ENCODE measurements at places on chromosomes 1 and 21. TPM values are rescaled to one million over a fixed set of nuclear protein-coding genes. Genes with fewer than 3 reads are reported as not detected.

TBX15 gene
- 38.0 TPM for total RNA-seq

KHDRBS1 gene
- total RNA-seq = 53.9 TPM

NTRK1 gene
- 0.88 TPM for total RNA-seq

GRCh38 chr1:154407198-154408091 lies 2.3 kb downstream of the IL6R start:
- no peak for DNase-seq

OR2T2 gene
- total RNA-seq = not detected

GRCh38 chr21:45291613-45292398 lies 4.1 kb upstream of the POFUT2 start:
- peak; percentile 45 for DNase-seq

DNA sequence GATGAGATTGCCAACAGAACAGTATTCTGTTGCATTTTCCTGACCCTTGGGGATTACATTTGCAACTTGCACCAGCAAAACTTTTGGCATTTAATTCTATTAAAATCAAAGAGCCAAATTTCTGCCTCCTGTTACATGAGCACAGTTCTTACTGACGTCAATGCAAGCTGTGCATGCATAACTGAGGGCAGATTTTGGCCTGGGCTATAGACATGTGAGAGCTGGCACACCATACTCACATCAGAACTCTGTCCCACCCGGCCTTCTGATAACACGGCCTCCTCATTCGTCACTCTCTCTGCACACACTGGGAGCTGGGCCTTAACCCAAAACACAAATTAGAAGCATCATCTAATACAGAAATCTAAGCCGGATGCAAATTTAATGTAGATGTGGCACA lies 31.5 kb downstream of the PAPPA2 start:
- DNase-seq = no peak

DNA sequence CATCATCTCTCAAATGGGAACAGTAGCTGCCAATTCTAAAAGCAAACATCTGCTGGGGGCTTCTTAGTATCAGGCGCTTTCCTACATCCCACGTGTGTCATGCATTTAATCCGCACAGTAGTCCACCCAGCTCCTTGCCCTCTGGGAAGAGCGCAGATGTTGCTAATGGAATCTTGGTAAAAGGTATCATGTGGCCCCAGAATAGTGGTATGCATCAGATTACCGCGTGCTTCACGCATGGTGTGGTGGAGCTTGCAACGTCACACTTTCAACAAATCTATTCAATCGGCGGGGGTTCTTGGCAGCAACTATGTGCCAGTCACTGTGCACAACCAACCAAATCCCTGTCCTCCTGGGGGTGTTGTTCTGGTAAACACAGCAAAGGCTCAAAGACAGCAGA lies 141.0 kb downstream of the HIVEP3 start:
- no peak for DNase-seq

GRCh38 chr1:228415853-228416216 lies 826 bp downstream of the TRIM17 start:
- no peak for DNase-seq

DNA sequence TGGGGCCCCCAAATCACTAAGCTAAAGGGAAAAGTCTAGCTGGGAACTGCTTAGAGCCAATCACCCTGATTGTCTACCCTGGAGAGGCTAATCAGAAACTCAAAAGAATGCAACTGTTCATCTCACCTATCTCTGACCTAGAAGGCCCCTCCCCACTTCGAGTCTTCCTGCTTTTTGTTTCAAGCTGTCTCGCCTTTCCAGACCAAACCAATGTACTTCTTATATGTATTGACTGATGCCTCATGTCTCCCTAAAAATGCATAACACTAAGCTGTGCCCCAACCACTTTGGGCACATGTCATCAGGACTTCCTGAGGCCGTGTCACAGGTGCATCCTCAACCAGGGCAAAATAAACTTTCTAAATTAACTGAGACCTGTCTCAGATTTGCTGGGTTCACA lies 209.5 kb downstream of the APP start:
- no peak for DNase-seq

DNA sequence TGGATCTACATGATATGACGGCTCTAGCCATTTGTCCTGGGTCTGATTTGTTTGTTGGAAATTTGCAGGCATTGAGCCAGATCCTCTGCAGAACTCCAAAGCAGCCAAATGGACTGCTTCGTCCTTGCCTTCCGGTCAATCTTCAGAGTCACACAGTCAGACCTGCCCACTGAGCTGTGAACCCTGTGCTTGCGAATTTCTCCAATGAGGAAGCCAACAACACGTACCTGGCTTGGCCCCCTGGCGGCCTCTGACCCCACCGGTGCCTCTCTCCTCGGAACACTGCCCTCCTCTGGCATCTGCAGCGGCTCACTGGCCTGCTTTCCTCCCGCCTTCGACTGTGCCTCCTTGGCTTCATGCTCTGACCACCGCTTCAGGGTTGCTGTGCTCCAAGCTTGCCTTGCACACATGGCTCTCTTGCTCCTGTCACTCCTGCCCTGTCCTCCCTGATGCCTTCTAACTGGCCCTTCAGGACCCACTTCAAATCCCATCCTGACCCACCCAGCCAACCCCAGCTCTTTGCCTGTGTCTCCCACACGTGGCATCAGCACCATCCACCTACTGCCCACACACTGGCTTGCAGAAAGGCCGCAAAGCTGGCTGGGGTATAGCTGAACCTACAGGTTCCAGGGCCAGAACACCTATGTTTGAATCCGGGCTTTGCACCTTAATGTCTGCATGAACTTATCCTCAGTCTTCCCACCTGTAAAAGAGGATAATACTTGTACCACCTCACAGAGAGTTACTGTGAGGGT lies 128.2 kb downstream of the KCNN3 start:
- DNase-seq = no peak

GRCh38 chr1:180183426-180183825 lies 28.8 kb downstream of the QSOX1 start:
- no peak for DNase-seq

GRCh38 chr1:205272536-205272935 lies 44.8 kb downstream of the TMCC2 start:
- peak; percentile 86 for DNase-seq

DNASE2B gene
- total RNA-seq = not detected

GRCh38 chr1:39928809-39929587 lies 25.9 kb upstream of the MFSD2A start:
- DNase-seq = no peak

GRCh38 chr1:216119600-216119999 lies 303.6 kb downstream of the USH2A start:
- DNase-seq = peak; percentile 82

- DNase-seq = peak; percentile 62
These were observed 18.2 kb upstream of the DPH5 start for GRCh38 chr1:101043776-101044175.

GRCh38 chr1:115280064-115280463 lies 58.0 kb downstream of the NGF start:
- DNase-seq = no peak

DNA sequence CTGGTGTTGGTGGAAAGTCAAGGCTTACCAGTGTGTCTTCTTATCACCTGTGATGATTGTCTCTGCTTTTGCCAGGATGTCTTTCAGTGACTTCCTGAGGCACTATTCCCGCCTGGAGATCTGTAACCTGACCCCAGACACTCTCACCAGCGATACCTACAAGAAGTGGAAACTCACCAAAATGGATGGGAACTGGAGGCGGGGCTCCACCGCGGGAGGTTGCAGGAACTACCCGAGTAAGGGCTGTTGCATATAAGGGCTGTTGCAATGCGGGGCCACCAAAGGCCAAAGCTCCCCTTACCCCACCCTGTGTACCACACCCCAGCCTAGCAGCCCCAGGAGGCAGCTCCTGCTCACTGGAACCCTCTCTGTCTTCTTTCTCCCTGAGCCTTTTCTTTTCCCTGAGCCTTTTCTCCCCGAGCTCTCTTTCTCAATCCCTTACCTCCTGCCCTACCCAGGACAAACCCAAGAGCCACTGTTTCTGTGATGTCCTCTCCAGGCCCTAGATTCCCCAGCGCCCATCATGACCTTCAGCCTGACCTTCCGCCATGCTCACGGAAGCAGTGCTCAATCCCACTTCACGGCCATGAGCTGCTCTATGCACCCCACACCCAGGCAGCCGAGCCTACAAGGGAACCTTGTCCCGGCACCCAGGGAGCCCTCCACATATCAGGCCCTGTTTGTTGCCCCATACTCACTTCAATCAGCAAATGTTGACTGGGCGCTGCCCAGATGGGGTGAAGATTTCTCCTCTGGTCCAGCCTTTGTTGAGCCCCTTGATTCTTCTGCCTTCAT lies 40.6 kb downstream of the CAPN2 start:
- peak; percentile 77 for DNase-seq

DNA sequence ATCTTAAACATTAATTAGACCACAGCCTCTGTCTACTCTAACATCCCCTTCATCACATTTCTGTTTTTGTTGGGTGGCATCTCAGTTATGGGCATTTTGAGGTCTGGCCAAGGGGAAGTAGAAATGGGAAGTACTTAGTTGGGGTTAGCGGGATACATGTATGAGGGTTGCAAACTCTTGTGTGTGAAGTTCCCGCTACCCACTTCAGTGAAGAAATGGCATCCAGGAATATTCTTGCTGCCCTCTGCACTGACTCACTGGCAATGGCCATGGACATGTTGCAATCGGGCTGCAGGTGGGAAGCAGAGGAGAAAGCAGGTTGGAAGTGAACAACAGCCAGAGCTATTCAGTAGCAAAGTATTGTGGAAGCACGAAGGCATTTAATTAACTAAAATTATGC lies 7.4 kb downstream of the CD48 start:
- no peak for DNase-seq

BACE2 gene
- total RNA-seq = 85.2 TPM

DNA sequence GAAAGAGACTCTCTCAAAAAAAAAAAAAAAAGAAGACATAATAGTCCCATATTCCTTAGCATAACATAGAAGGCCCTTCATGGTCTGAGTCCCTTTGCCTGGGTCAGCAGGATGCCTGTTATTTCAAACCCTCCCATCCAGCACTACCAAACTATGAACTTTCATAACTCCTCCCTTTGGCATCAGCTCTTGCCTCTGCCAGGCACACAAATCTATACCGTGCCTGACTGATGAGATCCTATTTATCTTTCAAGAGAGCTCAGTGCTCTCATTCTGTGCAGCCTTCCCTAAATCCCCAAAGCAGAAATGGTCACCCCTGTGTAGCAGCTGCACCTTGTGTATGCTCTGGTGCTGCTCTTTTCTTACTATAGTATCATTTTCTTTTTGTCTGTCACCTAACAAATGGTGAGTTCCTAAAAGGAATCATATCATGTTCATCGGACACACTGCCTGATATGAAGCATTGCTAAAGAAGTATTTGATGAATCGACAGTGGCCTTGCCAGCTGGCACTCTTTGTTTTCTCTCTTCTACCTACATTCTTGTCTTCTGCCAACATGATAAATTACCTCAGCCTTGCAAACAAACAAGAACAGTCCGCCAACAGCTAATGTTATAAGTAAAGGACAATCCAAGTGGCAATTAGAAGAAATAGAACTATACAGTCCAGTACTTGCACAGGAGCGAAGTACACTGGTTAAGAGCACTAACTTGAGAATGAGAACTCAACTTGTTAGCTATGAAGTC lies 29.9 kb downstream of the FMO4 start:
- no peak for DNase-seq

DNA sequence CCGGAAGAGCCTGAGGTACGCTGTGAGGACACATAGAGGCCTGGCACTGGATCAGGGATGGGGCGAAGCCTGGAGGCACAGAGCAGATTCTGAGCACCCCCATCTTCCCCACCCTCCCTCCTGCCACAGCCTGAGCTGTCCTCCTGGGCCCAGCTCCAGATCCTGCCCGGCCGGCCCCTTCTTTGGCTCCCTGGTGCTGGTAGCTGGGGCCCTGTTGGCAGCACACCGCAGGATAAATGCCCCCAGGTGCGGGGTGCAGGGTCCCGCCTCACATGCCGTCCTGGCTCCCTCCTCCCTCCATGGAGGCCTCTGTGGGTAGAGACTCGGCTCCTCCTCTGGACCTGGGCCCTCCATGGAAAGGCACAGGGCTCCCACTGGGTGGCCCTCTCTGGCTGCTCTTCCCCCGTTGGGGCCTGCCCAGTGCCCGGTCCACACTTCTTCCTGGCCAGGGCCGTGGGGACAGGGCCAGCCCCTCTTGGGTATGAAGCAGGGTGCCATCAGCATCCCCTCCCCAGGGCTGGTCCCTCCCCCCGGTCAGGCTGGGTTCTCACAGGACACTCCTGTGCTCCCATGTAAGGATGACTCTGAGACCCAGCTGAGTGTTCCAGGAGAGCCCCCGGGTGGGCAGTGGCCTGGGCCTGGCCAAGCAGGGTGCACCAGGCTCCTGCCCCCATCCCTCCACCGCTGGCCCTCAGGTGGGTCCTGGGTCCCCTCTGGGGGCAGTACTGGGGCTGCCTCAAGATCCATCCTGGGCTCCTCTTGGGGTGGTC lies 1.1 kb upstream of the OBSCN start:
- DNase-seq = peak; percentile 91

DNA sequence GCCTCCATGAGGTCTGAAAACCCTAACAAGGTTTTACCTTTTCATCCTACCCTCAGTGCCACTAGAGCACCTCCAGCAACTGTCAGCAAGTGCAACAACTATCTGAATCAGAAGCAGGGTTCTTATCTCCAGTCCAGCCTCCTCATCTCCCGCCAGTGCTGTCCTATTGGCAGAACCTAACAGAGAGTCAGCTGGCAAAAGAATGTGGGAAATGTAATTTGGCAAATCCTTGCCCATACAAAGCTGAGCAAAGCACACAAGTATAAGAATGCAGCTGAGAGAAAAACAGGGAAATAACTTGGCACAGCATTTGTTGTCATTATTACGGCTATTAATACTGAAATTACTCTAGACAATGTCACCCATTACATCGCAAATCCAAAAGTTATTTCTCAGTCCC lies 124.2 kb downstream of the ATP6V1G3 start:
- DNase-seq = peak; percentile 76

CFHR1 gene
- total RNA-seq = not detected

C1QC gene
- total RNA-seq = 2.2 TPM

KRTAP21-2 gene
- not detected for total RNA-seq

GRCh38 chr1:63635681-63636080 lies 42.5 kb downstream of the PGM1 start:
- no peak for DNase-seq

GRCh38 chr1:55669293-55669692 lies 454.1 kb upstream of the USP24 start:
- no peak for DNase-seq

OR2AK2 gene
- total RNA-seq = not detected

DNA sequence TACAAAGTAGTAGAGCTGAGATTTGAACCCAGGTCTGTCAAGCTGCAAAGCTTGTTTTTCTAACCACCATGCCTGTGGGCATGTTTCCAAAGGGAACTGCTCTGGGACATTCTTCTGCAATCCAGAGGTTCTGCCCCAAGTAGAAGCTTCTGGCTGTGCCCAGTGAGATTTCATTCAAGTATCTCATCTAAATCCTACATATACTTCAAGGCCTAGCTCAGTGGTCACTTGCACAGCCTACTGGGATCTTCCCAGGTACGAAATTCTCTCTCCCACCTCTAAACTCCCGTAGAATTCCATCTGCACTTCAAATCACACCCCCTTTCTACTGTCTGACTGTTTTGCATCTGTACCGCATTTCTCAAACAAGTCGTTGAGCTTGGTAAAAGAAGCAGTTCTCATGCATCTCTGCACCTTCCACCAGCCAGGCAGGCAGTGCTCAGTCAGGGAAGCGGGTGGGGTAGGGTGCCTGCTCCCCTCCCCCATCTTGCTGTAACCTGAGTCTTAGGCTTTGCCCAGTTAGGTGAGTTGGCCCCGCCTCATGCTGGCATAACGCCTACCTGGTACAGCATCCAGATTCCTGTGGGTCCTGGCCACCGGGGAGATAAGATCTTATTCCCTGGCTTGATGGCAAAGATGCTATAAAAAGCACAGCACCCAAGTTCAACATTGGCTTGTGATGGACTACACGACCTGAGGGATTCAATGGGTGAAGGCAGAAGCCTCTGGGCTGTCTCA lies 13.5 kb downstream of the SLC9A1 start:
- DNase-seq = no peak

Measured in osteoblast (primary cell).